BE2C (cell line): ENCODE measurements at places on chromosomes 7 and 10.

DNA sequence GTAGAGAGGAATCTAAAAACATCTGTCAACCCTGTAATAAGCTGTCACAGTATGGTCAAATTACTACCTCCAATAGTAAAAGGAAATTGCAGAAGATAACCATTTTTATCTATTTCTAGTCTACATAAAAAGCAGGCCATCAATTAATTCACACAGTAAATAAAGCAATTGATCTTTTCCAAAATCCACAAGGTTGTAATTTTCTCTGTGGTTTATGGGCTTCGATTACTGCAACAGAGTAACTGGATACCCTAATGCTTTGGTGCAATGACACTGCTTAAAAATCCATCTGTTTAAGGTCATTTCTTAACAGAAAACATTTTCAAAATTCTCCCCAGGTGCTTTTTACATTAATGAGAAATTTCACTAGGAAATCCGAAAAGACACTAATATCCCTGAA is 23.9 kb downstream of the ESYT2 start:
- DNase-seq = no peak

DNA sequence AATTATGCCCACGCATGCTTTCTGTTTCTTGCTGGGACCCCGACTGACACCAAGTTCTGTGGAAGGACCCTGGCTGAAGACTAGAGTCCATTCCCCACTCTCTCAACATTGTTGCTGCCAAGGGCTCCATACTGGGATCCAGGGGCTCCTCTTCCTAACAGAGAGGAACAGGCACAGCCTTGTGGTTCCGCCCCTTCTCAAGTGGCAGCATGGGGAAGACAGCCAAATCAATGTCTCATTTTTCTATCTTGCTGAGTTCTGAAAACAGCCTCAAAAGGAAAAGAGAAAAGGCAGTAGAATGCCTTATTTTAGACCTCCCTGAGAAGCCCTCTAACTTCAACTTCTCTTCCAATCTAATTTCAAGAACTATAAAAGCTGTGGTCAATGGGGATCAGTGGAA is 23.7 kb upstream of the LAMB1 start:
- DNase-seq = no peak

- DNase-seq = no peak
These were observed 4.7 kb upstream of the PFKP start for GRCh38 chr10:3062502-3063186.

DNA sequence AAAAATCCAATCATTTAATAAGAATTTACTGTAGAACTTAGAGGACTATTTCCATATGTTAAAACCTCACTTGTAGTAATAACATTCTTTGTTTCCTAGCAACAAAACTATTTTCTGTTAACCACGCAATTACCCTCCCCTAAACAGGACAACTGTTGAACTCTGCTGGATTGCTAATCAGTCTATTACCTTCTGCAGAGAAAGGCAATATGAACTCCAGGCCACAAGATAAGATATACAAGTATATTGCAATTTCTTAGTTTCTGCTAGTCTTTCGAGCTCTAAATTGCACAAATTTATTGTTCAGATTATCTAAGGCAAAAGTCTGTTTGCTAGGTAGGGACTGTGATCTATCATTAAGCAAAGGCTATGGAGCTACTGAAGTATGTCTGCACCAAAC is 920.1 kb upstream of the LRRN3 start:
- DNase-seq = no peak

GRCh38 chr7:34946486-34946885 is 90.8 kb downstream of the DPY19L1 start:
- DNase-seq = no peak

GRCh38 chr10:128896963-128897362 is 570.1 kb upstream of the MGMT start:
- DNase-seq = no peak

GRCh38 chr10:71984809-71985388 is 20.7 kb downstream of the CHST3 start:
- DNase-seq = peak; percentile 59

- DNase-seq = no peak
These were observed 16.8 kb downstream of the GIMAP5 start for GRCh38 chr7:150753826-150754603.

DNA sequence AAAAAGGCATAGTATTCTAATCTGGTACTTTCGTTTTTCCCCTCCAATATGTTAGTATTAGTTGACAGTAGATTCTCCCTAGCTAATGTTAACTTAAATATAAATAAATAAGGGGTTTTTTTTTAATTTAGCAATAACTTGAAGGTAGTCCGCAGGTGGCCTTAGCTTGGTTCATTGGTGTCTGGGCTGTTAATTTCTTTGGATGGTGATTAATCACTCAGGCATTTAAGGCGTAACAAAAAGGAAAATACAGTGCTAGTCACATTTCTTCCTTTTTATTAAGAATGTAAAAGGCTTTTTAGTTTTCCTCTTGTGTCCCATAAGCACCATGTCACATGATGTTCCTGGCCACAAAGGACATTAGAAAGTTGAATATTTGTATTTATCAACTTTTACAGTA is 161.0 kb upstream of the POT1 start:
- no peak for DNase-seq

- no peak for DNase-seq
These were observed 76.0 kb downstream of the SPDYE5 start for GRCh38 chr7:75567948-75568595.

GRCh38 chr10:5492929-5493576 is 6.3 kb downstream of the CALML5 start:
- DNase-seq = no peak

DNA sequence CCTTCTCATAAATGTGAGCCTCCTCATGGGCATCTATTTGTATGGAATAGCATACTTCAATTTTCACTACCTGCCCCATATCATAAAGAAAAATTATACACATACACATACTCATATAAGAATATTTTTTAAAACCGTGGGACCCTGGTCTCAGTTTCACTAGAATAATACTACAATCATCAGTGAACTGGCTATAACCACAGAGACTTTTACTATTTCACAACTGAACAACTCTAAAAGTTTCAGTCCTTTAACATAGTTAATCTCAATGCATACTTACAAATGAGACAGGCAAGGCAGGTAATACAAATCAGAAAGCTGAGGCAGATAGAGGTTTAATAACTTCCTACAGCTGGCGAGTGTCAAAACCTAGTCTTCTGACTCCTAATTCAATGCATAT is 83.1 kb downstream of the LRRN3 start:
- DNase-seq = no peak

- DNase-seq = peak; percentile 45
These were observed 32.4 kb upstream of the VKORC1L1 start for GRCh38 chr7:65840446-65840845.

GRCh38 chr10:6498771-6499170 is 81.3 kb downstream of the PRKCQ start:
- DNase-seq = no peak

GRCh38 chr7:51139796-51140195 is 176.8 kb downstream of the COBL start:
- no peak for DNase-seq

GRCh38 chr7:92557808-92558362 is 29.3 kb downstream of the RBM48 start:
- no peak for DNase-seq

- no peak for DNase-seq
These were observed 45.4 kb downstream of the ST7 start for GRCh38 chr7:116998567-116999175.

- DNase-seq = no peak
These were observed 85.7 kb upstream of the COL13A1 start for GRCh38 chr10:69715899-69716606.

- DNase-seq = no peak
These were observed 51.3 kb downstream of the AOC1 start for GRCh38 chr7:150903606-150904005.

GRCh38 chr7:130903358-130903974 is 169.5 kb upstream of the KLF14 start:
- DNase-seq = no peak

DNA sequence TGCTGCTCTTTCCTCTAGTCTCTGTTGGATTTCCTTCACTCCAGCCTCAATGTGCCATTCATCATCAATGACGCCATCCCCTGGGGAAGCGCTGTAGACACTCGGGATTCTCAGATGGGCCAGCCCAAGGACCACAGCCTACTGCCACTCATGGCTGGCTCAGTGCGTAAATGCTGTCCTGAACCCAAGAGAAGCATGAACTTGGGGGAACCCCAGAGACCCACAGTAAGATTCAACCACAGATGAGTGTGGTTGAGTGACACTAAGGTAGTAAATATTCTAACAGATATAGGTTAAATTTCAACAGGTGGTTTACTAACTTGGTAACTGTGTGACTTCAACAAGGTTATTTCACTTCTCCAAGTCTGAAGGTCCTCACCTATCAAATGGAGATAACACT is 304.1 kb downstream of the GRM8 start:
- no peak for DNase-seq

DNA sequence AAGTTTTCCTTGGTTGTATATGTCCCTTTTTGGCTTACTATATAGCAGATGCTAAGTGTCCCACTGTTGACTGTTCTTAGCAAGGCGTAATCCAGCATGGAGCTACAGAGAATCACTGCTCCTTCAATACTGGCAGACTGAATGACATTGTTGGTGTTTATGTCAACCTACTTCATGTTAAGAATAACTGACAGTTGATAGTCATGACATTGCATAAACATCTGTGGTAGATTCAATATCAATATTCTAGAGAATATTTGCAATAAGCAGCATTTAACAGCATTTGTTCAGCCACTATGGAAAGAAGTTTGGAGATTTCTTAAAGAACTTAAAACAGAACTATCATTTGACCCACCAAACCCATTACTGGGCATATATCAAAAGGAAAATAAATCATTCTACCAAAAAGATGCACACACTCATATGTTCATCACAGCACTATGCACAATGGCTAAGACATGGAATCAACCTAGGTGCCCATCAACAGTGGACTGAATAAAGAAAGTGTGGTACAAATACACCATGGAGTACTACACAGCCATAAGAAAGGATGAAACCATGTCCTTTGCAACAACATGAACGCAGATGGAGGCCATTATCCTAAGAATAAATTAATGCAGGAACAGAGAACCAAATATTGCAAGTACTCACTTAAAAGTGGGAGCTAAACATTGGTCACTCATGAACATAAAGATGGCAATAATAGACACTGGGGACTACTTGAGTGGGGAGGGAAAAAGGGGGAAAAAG is 88.7 kb downstream of the IMMP2L start:
- no peak for DNase-seq

DNA sequence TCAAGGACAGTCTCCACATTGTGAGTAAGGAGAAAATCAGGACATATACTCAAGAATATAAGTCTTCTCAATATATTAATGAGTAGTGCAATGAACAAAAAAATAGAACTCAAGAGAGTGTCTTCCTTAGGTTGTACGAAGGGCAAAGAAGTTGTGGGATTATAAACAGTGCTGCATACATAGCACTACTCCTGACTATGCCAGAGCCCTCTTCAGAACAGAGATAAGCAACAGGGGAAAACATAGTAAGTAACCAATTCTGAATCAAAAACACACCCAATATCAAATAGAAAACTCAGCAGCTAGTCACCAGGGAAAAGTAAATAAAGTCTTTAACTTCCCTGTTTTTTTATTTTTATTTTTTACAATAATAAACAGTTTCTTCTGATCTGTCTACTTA is 10.6 kb downstream of the ARHGAP21 start:
- DNase-seq = no peak

- no peak for DNase-seq
These were observed 5.5 kb downstream of the RASSF4 start for GRCh38 chr10:44965104-44965503.

- no peak for DNase-seq
These were observed 947.1 kb downstream of the GRM8 start for GRCh38 chr7:126305671-126306070.

GRCh38 chr7:83178066-83178465 is 15.4 kb upstream of the PCLO start:
- no peak for DNase-seq

DNA sequence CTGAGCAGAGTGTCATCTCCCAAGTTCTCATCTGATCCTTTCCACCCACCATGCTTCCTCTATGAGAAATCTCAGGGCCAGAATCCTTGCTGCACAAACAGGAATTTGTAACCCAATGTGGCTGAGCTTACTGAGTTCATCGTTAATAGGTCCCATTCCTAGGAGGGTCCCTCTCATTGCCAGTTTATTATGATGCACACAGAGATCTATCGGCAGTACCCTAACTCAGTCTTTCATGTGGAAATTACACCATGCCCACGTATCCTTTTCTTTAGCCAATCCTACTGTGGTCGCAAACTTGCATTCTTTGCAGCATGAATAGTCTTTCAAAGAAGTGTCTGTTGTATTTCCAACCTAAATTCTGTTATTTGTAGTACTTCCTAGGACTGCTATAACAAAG is 12.1 kb downstream of the TMEM236 start:
- DNase-seq = no peak

DNA sequence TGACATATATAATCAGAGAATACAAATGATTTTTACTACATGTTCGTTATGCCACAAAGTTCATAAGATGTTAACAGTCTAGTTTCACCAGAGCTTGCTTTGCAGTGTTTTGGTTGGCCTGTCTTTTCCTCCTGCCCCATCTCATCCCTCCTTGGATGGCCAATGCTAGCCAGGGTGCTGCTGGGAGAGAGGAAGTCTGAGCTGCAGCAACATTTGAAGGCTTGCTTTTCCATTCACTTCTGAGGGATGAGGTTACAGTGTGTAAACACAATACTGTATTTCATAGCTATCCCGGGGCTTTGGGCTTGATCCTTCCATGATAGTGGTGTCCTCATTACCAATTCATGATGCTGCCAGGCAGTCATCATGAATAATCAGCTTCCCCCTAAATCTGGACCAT is 170.5 kb downstream of the RAB11FIP2 start:
- DNase-seq = no peak

DNA sequence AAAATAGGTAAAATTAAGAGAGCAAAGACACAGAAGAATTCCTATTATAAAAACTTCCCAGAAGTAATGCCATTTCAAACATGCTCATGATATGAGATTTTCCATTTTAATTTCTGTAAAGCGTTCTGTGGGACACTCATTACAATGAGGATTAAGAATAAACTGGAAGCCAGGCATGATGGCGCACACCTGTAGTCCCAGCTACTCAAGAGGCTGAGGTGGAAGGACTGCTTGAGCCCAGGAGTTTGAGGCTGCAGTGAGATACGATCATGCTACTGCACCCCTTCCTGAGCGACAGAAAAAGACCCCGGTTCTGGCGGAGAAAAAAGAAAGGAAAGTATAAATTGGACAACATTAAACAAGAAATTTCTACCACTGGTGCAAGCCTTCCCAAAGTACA is 1.5 kb downstream of the DNA2 start:
- no peak for DNase-seq

GRCh38 chr10:67669978-67670377 is 26.0 kb downstream of the CTNNA3 start:
- no peak for DNase-seq
